T-helper 1 cell (primary cell): ENCODE measurements at places on chromosomes 16 and 17.

GRCh38 chr16:81678326-81679095 lies 100.6 kb upstream of the PLCG2 start:
- no peak for DNase-seq

DNA sequence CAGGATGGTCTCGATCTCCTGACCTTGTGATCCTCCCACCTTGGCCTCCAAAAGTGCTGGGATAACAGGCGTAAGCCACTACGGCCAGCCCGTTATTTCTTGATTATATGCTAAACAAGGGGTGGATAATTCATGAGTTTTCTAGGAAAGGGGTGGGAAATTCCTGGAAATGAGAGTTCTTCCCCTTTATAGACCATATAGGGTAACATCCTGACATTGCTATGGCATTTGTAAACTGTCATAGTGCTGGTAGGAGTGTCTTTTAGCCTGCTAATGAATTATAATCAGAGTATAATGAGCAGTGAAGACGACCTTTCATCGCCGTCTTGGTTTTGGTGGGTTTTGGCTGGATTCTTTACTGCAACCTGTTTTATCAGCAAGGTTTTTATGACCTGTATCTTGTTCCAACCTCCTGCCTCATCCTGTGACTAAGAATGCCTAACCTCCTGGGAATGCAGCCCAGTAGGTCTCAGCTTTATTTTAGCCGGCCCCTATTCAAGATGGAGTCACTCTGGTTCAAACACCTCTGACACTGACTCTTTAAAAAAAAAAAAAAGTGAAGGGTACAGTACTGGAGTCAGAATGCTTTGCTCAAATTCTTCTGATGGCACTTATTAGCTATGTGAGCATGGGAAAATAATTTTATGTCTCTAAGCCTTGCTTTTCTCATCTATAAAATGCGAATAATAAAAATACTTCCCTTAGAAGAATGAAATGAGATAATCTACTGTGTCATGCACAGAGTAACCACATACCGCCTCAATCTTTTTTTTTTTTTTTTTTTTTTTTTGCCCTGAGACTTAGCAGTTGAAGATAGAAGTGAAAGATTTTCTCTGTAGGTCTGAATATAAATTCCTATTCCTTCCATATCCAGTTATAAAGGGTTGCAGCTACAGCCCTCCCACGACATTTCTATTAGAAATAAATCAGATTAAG lies 5.1 kb upstream of the CALCOCO2 start:
- no peak for DNase-seq

GRCh38 chr17:75036643-75037268 lies 10.0 kb downstream of the ATP5PD start:
- peak; percentile 92 for DNase-seq

DNA sequence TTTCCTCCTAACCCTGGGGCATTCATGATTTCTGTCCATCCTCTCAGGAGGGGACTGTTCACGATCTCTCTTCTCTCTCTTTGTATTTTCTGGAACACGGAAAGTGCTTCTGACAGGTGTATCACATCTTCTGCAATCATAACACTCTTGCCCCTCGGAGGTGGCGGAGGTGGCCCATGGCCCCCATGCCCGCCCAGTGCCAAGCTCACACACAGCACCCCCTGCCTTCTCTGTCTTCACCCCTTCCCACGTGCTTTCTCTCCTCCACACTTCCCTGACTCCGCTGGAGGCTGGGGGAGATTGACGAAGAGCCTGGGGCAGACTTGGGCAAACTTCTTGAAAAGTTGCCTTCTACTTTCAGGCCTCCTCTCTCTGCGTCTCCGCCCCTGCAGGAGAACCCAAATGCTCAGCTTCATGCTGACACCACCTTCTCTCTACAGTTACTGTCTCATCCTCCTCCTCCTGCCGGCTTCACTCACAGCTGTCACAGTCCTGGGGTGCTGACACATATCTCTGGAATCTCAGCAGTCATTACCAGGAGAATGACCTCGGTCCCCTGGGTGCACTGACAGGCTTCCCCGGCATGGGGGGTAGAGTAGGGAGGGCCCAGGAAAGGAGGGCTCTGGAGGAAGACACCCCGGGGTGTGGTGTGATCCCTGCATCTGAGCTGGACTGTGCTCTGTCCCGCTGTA lies 127.1 kb downstream of the ENGASE start:
- DNase-seq: no peak

- no peak for DNase-seq
Observed at GRCh38 chr17:31391496-31391949, at the start of gene RAB11FIP4. TSS of gene RAB11FIP4 (plus strand) at chr17:31391675. CDS start at chr17:31391853, 178 bp downstream.
